A549 (cell line): ENCODE measurements at places on chromosomes 11 and 22. TPM values are rescaled to one million over a fixed set of nuclear protein-coding genes. Genes with fewer than 3 reads are reported as not detected.

- DNase-seq = peak; percentile 26
Observed at GRCh38 chr11:3971756-3972404, 116.4 kb downstream of the STIM1 start.

DNA sequence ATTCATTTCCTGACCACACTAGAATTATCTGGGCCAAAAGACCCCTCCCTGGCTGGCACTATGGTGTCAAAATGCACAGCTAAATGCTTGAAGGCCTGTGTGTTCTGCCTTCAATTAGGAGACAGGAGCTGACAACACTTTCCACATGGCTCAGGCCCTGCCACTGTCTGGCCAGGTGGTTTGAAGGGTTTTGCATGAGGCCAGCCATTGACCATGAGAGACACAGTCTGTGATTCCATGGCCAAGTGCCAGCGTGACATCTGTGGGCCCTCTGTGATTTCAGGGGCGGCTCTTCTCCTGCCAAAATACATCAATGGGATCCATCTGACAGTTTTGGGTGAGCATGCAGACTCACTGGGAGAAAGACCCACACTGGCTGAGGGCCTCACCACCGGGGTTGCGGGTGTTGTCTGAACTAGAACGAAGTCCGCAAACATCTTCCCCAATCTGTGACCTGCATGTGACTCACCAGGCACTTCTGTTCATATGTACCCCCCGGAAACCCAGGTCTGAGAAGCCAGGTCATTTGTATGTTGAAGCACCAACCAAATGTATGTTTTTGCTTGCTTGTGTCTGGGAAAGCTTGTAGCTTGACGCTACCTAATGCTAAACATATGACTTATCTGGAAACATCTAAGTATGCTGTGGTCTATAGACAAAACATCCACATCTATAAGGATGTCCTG lies 20.7 kb upstream of the NAV2 start:
- no peak for DNase-seq

DNA sequence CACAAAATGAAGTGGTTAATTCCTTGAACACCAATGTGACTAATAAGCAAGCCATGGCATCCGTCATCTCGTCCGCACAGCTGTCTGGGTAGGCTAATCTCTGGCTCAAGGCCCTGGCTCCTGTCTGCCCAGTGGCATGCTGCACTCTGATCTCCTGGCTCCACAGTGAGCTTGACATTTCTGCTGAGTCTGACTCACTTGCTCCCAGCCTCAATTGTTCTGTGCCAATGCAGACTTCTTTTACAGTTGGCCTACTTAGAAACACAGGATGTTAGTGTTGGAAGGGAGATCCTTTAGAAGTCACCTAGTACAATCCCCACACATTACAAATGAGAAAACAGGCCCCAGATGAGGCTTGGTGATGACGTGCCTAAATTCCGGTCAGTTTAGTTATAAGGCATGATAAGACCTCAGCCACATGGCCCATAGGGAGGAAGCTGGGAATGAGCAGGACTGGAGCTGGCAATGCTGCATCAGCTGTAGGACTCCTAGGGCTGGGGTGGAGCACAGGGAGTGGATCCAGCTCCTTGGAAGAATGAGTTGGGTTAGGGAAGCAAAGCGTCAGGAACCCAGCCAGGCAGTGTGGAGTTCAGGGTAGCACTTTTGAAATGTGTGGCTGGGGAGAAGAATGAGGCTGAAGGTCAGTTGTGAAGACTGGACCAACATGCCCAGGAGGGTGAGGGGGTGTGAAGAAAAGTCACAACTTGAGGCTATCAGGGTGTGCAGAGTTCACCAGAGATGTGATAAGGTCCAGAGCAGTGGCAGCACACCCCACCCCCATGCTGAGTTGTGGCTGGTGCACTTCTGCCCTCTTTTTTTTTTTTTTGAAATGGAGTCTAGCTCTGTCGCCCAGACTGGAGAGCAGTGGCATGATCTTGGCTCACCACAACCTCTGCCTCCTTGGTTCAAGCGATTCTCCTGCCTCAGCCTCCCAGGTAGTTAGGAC lies 70.2 kb upstream of the EED start:
- no peak for DNase-seq

DNA sequence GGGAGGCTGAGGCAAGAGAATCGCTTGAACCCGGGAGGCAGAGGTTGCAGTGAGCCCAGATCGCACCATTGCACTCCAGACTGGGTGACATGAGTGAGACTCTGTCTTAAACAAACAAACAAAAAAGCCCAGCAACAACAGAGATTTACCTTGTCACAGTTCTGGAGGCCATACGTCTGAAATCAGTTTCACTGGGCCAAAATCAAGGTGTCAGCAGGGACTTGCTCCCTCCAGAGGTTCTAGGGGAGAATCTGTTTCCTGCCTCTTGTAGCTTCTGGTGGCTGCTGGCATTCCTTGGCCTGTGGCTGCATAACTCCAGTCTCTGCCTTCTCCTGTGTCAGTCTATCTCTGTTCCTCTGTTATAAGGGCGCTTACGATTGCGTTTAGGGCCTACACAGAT lies 1.5 kb downstream of the DDX10 start:
- no peak for DNase-seq

DNA sequence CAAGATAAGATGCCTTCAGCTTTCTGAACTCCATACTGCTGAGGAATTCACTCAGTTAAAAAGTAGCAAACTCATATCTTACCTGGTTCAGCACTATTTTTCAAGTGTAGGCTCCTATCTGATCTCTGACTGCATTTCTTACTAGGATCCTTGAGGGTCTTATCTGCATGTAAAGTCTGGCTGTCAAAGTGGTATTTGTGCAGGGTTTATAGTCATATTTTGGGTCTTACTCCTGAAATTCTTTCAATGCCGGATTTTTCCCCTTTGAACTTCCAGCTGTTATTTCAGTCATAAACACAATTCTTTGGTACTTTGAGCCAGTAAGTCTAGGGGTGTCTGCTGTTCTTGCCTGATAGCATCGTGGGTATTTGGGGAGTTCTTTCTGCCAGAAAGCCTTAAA lies 25.3 kb upstream of the NOX4 start:
- no peak for DNase-seq

DNA sequence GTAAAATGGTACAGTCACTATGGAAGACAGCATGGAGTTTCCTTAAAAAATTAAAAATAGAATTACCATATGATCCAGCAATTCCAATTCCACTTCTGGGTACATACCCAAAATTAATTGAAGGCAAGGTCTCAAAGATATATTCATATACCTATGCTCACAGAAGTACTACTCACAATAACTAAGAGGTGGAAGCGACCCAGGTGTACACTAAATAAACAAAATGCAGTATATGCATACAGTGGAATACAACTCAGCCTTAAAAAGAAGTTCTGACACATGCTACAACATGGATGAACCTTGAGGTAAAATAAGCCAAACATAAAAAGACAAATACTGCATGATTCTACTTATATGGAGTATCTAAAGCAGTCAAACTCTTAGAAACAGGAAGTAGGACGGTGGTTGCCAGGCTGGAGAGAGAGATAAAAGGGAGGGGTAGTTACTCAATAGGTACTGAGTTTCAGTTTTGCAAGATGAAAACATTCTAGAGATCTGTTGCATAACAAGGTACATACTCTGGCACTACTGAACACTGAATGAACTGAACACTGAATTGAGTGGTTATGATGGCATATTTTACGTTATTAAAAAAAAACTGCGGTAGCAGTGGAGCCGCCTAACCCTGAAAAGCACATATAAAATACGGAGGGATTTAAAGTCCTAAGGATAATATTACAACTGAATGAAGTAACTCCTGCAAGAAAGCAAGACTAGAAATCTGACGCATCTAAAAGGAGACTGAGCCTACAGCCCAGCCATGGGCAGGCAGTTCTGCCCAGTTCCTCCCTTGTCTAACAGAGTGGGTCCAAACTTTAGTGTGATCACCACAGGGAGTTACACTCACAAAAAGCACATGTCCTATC lies 12.8 kb downstream of the DGCR2 start:
- DNase-seq = no peak

DNA sequence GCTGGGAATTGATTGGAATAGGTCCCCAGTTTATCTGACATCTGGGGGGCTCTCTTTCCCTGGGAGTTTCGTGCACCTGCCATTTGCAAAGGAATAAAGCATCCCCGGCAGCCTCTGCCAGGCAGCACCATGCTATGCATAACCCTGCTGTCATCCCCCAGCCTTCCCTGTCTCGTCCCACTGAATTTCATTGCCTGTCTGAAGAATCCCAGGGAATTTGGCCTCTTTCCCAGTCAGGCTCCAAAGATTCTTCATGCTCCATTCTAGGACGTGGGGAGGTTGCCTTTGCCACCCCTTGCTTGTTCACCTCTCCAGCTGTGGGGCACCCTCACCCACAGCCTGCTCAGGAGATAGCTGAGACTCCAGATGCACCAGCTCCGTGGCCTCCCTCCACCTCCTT lies 195.1 kb upstream of the TBCEL start:
- no peak for DNase-seq

DNA sequence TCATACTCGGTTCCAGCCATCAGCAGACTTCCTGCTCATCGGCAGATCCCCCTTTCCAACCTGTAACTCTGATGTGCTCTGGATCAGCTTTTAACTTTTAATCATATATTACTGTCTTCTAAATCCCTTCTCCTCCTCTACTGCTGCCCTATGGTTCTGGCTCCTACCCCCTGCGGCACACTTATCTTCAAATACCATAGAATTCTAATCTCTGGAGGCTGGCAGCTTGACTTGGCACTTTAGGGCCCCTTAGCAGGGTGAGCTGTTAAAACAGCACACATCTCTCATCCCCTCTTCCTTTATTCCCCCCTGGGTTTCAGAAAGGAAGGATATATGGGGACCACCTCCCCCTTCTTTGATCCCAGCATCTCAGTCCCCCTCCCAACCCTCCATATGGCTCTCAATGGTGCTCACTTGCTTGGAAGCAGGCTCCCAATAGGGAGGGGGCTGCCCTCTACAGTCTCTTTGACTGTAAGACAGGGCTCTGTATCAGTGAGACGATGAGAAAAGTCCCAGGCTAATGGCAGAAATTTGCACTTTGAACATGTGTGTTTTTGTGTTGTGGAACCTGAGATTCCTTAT lies 4.4 kb upstream of the CNTF start:
- DNase-seq = no peak

Gene B4GALNT4
- polyA plus RNA-seq = 20.4 to 28.0 TPM (median 27.5 TPM) in 3 replicates

Gene APOL1
- 5.2 to 7.6 TPM (median 6.5 TPM) in 3 replicates for polyA plus RNA-seq

Gene NFAM1
- 0.03 TPM in 1 of 3 replicates, not detected in the others for polyA plus RNA-seq

Gene ZDHHC24
- 6.8 to 9.3 TPM (median 8.7 TPM) in 3 replicates for polyA plus RNA-seq

Gene CASP5
- not detected in 3 replicates for polyA plus RNA-seq

Gene CDK2AP2
- 47.8 to 53.1 TPM (median 51.3 TPM) in 3 replicates for polyA plus RNA-seq
